ENCODE measurements at places on chromosomes 7 and 10.

- DNase-seq, result no peak
These were observed 7.6 kb upstream of the DHTKD1 start for GRCh38 chr10:12061124-12061523.

- no peak for DNase-seq
These were observed 30.9 kb downstream of the DNAJC1 start for GRCh38 chr10:21972584-21972983.

DNA sequence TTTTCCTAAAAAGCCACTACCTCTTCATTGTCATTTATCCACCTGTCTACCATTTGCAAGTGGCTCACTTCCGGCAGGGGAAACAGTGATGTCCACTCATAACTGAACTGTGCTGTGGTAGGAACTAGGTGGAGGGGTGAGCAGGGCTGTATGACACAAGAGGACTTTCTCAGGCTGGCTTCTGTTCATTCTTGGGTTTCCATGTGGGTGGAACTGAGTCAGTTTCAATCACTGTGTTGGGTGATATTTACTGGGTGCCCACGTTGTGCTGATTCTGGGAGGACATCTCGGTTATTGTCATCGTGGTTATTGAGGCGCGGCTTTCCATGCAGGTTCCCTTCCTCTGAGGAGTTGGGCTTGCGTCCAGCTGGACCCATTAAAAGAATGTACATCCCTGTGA lies 38.8 kb downstream of the RAMP3 start:
- DNase-seq, result no peak

- DNase-seq, result no peak
These were observed 555.3 kb upstream of the CELF2 start for GRCh38 chr10:10462151-10462941.
